ENCODE measurements at places on chromosomes 4 and X.

DNA sequence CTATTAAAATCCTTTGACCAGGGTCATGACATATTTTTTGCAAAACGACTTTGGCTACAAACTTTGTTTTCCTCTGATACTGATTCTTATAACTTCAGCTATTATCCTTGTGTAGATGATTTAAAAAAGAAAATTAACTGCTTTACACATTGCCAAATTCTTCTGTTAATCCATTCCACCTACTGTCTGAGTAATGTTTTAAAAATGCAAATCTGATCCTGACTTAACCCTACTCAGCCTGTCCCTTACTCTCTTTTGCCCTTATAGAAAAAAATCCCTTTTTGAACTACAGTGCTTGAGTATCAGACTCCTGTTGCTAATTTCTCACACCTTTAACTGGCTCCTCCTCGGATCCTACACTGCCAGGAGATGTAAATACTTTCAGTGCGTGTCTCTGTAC is 723.1 kb downstream of the ADGRL3 start:
- DNase-seq, result no peak

DNA sequence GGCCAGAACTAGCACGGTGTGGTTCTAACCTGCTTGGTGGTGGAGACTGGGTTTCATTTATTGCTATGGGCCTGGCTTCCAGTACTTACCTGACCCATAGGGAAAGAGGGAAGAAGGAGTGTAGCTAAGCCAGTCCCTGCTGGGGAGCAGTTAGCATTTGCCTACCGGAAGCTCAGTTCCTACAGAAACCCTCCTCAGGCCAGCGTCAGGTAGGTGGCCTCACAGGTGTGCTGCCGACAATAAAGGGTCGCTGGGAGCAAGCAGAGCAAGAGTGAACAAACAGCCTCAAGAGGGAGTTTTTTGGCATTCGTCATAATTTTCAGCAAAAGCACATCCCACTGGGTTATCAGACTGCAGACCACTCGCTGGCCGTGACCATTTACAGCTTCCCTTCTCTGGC is 740.6 kb upstream of the TENM3 start:
- no peak for DNase-seq

- no peak for DNase-seq
Observed at GRCh38 chr4:72016011-72016410, 15.8 kb upstream of the NPFFR2 start.

- no peak for DNase-seq
Observed at GRCh38 chr4:2367626-2368025, 50.8 kb downstream of the ZFYVE28 start.

DNA sequence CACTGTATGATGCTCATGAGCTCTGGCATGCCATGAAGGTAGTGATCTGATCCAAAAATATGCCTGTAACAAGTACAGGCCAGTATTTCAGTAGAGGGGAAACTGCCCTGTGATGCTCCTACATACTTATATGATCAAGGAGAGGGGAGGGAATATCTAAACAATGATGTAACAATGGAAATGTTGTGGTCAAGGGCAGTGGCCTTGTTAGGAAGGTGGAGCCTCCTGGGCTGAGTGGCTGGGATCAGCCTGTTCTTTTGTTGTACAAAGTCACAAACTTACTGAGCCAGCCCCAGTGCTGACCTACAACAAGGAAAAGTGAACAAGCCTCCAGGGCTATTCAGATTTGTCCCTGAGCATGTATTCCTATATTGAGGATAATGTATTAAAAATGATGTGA is 70.3 kb downstream of the ANXA10 start:
- no peak for DNase-seq

DNA sequence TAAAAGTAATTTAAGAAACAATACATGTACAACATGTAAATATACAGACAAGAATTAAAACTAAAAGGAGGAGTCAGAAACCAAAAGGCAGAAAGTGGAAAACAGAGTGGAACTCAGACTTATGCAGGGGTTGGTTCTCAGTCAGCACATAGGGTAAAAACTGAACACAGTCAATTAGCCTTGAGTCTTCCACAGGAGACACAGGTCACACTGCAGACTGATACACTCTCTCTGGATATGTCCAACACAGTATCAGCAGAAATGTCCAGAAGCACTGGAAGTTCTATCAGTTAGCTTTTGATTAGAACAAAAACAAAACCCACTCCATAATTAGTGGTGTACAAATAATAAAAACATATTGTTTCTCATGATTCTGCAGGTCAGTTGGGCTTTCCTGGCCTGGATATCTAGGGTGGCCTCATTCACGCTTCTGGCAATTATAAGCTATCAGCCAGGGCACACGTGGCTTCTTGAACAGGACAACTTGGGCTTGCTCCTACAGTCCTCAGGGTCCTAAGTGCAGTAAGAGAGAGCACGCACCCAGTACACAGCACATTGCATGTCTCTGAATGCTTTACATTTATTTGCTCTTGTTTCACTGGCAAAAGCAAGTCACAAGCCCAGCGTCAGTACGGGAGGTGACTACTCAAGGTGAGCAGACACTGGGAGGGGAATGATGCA is 21.6 kb downstream of the TEC start:
- no peak for DNase-seq

DNA sequence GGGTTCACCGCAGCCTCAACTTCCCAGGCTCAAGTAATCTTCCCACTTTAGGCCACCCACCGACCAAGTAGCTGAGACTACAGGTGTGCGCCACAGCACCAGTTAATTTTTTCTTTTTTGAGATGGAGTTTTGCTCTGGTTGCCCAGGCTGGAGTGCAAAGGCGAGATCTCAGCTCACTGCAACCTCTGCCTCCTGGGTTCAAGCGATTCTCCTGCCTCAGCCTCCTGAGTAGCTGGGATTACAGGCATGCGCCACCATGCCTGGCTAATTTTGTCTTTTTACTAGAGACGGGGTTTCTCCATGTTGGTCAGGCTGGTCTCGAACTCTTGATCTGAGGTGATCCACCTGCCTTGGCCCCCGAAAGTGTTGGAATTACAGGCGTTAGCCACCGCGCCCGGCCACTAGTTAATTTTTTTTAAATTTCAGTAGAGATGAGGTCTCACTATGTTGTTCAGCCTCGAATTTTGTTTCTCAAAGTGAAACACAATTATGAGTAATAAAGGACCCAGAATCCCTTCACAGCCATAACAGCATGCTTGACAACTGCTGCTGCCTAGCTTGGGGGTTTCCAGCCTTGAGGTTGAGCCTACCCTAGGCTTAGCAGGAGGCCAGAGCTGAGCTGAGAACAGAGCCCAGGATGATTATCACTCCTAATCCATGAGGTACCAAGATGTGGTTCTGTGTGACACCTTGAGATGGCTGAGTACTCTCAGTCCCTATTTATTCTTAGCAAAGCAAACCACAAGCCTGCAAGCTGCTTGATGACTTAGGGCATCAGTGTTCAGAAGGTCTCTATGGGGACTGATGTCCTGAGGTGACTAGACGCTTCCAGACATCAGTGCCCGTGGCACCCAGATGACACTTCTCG is 41.6 kb upstream of the NKRF start:
- DNase-seq, result no peak

DNA sequence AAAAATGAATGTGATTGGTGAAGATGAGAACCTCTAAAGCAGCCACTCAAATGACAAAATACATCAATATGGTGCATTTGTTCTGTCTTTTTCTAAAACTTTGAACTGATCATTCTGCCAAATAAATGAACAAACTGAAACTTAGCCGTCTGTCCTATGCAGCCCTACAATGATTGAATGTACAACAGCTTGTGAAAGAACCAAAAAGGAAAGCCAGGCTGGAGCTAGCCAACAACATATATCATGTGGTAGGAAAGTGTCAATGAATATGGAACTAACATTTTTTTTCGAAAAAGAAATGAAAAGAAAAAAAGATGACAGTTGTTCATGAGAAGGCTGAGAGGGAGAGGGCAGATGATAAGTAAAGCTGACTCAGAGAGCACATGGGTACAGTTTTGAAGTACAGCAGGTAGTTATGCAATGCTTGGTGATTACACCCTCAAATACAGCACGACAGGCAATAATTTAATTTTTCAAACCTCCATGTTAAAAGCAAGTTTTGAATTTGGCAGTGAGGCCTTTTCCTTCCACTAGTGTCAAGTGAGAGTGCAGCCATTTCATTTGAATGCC is 21.2 kb upstream of the SLC7A11 start:
- no peak for DNase-seq

- no peak for DNase-seq
Observed at GRCh38 chr4:139740121-139740520, 74.5 kb downstream of the MGST2 start.

DNA sequence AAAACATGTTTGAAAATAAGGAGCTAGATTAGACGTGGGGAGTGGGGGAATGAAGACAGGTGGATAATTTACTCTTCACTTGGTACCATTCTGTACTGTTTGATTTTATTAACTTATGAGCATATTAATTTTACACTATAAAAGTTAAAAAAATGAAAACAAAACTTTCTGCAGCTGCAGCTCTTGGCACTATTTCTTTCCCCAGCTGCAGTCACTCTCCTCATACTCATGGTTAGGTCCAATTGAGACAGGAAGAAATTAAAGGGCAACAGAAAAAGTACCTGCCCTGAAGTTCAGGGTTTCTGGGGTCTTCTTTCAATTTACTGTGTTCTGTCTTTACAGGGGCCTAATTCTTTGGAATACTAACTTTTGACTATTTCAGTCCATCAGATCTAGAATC is 15.4 kb downstream of the MAD2L1 start:
- DNase-seq, result no peak

GRCh38 chr4:7530932-7531639 is 96.4 kb upstream of the PSAPL1 start:
- no peak for DNase-seq

DNA sequence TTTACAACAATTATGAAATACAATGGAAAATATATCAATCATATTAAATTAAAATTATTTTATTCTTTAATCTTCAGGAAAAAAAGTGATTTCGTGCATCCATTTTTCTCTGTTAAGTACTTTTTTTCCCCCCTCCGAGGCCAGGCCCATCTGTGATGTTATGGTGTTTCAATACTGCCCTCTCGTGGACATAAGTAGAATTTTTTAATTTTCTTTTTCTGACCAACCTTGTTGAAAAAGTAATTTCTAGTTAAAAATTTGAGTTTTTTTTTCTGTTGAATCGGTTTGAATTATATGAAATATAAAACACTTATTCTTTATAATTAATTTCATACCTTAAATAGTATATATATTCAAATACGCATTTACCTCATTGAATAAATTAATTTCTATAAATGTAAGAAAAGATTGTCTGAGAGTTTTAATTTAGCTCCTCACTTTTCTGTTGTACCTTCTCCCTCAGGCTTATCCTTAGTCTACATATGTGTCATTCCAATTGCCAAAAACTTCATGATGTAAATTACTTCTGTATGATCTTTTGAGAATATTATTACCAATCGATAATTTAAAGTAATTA is 175.8 kb upstream of the TECRL start:
- DNase-seq, result no peak

DNA sequence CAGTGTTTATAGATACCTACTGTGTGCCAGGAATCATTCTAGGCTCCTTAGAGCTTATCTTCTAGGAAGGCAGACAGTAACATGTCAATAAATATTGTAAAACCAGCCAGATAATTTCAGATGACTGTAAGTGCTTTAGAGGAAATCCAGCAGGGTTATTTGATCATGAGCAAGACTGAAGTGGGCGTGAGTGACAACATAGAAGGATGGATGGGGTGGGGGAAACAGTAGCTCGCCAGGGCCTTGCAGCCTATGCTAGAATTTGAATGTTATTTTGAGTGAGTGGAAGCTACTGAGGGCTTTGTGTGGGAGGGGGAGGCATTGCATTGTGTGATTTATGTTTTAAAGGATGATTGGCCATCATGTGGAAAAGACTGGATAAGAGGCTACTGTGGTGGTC is 6.7 kb downstream of the SRD5A3 start:
- DNase-seq, result no peak

GRCh38 chr4:47615385-47615784 is 130.3 kb downstream of the ATP10D start:
- DNase-seq, result no peak

DNA sequence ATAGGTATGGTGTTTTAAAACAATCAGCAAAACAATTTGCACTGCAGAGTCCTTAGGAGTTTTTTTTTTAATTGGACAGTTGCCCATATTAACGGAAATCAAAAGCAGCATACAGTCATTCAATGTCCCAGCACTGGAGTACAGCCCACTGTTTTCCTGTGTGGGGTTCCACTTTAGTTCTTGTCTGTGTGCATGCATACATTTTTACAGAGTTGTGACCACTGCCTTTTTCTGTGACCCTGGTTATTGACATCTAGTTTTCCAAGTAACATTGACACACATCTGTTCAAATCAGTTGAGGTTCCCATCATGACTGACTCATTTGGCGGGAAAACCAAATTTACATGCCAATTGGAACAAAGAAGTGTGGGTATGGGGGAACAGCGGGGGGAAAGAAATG is 83.3 kb downstream of the HPRT1 start:
- DNase-seq, result no peak

- DNase-seq, result no peak
Observed at GRCh38 chrX:47572773-47573340, 9.4 kb upstream of the TIMP1 start.

- no peak for DNase-seq
Observed at GRCh38 chr4:185542626-185543315, 7.5 kb upstream of the PDLIM3 start.

- no peak for DNase-seq
Observed at GRCh38 chr4:151667048-151667447, 93.8 kb downstream of the GATB start.

DNA sequence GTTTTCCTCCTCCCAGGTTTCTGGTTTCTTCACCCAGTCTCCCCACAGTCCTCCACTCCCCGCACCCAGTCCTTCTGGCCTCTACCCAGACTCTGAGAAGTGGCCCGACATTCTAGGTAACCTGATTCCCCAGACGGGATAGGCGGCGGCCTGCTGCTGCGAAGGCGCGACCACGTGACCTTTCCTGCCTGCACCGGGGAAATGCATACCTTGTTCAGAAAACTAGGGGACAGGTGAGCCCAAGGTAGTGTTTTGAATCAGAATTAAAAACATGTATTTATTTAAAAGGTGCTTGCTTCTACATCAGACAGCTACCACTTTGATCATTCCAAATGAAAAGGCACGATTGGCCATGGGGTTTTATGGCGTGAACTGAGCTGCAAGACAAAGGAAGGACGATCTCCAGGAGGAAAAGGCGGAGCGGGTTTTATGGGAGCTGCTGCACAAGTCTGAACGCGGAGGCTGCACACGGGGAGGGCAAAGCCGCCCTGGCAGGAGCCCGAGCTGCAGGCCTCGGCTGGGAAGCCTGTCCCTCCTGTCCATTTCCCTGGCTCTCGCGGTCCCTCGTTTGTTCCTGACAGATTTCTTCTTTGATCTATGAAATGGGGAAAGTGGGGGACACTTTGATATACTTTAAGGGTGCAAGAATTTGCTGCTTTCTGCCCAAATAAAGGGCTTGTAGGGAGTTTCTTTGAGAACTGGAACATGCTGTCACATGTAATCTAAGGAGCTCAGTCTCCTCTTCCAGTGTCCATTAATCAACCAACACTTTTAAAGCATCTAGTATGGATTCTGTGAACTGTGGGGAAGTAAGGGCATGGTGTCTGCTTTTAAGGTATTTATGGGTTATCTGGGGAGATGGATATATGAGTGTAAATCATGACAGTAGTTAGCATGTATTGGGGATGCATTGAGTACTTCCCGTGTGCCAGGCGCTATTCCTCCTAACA is 150.9 kb downstream of the SPRY1 start:
- no peak for DNase-seq

- DNase-seq, result no peak
Observed at GRCh38 chr4:31461421-31461820, 741.3 kb downstream of the PCDH7 start.

GRCh38 chr4:86089781-86090323 is 270.0 kb downstream of the MAPK10 start:
- DNase-seq, result no peak
